ENCODE measurements at places on chromosomes 11 and 22. TPM values are rescaled to one million over a fixed set of nuclear protein-coding genes. Genes with fewer than 3 reads are reported as not detected.

DNA sequence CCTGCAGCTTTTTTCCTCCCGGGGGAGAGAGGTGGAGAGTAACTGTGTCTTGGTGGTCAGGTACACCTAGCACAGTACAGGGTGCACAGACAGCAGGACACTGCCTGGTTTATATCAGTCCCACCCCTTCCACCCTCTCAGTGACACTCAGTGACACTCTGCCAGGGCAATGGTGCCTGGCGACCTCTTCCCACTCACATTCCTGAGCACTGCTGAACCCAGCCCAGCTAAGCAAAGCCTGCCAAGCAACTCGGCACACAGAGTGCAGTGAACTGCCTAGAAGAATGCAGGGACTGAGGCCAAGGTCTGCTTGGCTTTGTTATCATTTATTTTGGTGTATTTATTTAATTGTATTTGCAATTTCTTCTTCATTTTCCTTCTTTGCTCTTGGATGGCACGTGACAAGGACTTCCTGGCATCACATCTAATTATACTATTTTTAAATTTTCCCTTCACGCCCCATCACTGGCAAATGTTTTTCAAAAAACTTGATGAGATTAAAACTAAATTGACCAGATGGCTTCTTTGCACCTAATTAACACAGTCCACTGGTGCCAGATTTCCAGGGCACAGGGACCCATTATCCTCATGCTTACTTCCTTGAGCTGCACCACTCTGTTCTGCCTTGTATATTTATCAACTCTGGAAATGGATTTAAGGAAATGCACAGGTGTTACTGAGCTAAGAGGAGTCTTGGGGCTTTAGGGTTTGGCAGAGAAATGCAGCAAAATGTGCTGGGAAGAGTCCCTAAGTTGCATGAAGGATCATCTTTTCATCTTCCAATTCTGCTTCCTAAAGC lies 205.6 kb downstream of the ADAMTS15 start:
- DNase-seq = no peak

DNA sequence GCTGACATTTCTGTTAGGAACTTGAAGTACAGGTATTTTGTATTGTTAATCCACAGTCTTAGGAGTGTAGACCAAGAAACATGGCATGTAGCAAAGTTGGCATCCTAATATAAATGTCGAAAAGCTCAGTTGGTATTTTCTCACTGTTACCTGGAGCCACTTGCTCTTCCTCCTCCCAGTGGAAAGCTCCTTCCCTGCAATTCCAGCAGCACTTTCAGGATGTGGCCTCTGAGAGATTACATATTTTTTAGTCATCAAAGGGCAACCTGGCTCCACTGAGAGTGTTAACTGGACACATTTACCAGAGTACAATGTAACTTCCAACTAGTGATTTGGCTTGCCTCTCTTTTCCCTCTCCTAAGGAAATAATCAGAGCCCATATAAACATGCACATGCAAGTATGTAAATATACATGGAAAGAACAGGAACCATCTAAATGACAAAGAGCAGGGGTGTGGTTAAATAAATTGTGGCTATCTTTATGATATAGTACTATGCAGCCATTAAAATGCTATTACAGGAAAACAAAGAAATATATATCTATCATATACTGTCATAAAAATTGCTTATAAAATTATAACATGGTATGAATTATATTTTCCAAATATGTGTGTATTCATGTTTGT lies 14.3 kb upstream of the EED start:
- peak; percentile 75 for DNase-seq

DNA sequence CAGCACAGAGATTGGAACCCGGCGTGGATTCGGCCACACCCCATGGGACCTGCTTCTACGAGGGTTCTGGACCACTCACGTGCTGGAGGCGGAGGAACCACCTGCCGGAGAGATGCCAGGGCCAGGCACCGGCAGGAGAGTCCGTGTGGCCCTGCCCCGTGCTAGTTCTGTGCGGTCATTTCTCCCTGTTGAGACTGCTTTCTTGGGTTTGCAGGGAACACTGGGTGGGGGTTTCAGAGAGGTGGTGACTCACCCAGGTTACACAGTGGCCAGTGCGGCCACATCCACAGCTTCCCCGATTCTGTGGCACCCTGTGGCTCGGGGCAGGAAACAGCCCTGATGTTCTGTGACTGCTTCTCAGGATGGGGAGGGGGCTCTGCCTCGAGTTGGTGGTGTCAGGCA lies 3.6 kb upstream of the PHLDA2 start:
- peak; percentile 87 for DNase-seq

DNA sequence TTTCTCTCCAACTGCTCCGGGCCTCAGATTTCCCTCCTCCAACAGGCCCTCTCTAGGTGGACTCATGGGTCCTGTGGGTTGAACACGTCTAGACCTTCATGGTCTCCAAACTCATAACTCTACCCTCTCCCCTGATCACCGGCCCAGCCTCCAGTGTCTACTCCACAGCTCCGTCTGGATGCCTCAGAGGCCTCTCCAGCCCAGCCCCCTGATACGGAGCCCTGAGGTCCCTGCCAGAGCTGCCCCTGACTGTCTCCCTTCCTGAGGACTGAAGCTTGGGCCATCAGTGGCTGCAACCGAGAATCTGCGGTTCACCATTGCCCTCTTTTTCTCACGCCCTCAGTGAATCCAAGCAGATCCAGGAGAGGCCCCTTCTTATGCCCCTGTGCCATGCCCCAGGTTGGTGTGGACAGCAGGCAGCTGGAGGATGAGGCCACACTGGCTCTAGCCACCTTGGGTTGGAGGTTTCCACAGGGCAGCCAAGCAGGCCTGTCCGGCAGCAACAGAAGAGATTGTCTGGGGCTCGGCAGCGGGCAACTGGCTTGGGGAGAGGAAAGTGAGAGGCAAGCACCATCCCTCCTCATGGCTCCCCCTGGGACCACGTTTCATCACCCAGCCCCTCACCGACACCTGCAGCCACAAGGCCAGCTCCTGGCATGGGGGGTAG lies 104.6 kb upstream of the FGF3 start:
- no peak for DNase-seq

DNA sequence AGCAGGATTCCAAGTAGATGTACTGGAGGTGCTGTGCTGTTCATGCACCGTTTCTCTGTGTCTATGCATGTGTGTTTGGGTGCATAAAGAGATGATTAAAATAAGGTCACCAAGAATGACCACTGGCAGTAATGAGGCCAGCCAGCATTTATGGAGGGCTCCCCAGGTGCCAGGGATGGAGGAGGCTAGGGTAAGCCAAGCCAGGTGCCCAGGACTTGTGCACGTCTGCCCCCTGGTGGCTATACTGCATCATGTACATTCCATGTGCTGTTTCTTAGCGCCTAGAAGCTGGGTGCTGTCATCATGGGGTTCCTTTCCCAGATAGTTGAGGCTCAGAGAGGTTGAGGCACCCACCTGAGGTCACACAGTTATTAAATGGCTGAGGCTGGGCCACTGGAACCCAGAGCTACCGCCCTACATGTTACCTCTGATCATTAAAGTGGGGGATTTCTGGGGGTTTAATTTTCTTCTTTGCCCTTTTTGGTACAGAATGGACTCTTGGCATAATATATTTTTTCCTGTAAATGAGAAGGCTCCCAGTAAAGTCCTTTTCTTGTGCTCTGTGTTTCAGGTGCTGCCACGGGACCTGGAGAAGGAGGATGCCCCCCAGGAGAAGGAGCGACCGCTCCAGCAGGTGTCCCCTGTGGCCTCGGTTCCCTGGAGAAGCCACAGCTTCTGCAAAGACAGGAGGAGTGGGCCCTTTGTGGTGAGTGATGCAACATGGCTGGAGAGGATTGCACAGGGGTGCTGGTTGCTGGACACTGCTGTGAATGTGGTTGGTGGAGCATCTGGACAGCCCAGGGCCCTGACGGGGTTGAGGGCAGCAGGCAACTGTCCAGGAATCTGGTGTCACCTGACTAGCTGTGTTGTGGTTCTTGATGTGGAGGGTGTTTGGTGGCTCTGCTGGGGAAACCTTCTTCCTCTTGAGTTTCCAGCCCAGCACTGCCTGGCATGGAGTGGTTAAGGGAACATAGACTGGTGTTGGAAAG lies 96.4 kb downstream of the KIAA1671 start:
- peak; percentile 45 for DNase-seq

DNA sequence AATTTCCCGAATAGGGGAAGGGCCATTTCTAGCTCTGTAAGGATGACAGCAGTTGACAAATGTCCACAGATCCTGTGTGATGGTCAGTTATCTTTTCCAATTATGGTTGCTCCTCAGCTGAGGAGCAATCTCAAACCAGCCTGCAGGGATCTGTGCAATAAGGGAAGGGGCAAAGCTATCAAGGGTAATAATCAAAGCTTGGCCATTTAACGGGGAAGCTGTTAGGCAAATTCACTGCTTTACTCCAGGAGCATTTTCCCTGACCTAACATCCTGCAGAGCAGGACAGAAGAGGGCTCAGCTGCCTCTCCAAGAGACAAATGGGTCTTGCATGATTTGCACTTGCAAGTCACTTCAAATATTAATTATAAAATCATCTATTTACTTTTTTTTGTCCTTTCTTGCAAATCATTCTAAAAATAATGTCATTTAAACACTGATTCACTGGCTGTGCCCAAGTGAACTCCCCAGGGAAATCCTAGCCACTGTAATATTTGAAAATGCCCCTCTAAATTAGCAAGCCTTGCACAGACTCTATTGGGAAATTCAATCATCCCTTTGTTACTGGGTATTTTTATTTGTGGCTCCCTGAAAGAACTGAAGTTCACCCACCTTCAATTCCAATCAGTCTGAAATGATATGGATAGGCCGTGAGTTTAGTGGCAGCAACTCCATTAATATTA lies 1256.7 kb downstream of the LRRC4C start:
- no peak for DNase-seq

DNA sequence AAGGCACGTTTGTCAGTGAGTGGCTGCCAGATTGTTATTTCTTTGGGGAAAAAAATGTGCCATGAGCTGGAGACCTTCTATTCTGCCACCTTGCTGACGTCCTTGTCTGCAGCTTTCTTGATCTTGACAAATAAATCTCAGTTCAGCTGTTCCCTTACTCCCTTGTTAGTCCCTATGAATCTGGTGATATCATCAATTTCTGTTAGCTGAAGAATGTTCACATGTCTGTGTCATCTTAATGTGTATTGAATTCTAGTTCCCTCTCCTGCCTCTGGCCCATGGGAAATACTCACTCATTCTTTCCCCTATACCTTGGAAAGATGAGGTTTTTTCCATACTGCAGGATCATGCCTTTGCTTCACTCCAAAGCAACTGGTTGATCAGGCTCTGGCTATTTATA lies 649.9 kb upstream of the API5 start:
- no peak for DNase-seq

Gene TEX12
- total RNA-seq = 0.50 TPM

Gene FAM181B
- 1.0 TPM for total RNA-seq

Gene ACCS
- total RNA-seq = 8.3 TPM

Gene LIMK2
- total RNA-seq = 176 TPM

Data from mammary epithelial cell (primary cell).